ENCODE measurements at places on chromosomes 1 and 21.
A peak's percentile ranks its signal among the peaks of the same experiment; 100 is the strongest.

DNA sequence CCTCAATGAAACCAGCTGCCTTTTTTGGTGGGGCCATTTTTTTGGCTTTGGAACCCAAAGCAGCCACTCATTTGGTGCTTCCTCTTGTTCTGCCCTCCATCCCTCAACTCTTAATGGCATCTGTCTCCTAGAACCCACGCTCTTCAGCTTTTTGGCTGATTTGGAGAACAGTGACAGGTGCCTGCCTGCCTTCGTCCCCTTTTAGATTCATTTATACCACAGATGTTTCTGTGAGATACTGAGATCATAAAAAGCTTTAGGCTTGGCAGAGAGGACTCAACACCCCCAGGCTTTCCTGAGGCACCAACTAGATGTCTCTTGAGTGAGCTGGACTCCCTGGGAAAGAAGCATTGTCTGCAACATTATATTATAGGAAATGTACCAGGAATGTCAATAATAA, 20.4 kb upstream of the YTHDF2 start:
- DNase-seq = no peak

DNA sequence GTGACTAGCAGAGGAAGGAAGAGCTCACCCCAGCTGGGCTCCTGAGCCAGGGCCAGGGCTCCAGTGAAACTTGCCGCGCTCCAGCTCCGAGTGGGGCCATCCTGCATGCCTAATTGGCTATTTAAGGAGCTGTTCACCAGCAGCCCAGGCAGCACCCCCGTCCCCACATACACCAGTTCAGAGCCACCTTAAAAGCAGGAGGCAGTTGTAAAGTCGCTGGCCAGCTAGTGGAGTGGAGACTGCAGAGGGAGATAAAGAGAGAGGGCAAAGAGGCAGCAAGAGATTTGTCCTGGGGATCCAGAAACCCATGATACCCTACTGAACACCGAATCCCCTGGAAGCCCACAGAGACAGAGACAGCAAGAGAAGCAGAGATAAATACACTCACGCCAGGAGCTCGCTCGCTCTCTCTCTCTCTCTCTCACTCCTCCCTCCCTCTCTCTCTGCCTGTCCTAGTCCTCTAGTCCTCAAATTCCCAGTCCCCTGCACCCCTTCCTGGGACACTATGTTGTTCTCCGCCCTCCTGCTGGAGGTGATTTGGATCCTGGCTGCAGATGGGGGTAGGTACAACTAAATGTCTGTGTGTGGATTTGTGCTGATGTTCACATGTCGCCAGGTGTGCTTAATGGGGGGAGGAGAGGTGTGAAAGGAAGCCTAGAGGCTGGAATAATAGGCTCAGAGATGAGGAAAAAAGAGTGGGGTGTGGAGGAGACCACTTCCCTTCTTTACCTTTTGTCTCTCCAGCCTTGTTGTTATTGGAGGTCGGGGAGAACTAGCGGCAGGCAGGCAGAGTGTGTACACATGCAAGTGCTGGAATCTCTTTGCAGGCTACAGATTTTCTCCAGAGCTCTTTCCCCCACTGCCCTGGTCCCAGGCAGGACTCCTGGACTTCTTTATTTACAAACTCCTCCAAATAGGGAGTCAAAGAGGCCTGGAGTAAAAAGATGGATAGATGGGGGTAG, at the start of gene CA14:
Gene CA14 (plus strand): TSS at position 151 of the 962 bp plus-strand sequence. CDS start 355 bp downstream, at position 506.
- no peak for DNase-seq

DNA sequence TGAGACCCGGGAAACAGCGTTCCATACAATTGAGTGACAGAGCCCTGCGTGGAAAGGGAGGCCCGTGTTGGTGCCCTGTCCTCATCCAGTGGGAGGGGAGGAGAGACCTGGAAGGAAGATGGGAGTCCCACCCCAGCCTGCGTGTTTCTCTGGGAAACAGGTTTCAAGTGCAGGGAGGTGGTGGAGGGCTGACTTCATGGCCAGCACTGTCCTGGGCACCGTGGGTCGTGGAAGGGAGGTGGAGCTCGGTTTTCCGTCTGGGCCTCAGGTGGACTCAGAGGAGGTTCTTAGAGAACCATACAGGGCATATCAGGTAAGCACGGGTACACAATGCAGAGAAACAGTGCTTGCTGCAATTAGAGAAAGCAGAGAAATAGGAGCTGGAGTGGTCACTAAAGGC, 222.6 kb downstream of the CAMTA1 start:
- DNase-seq = no peak

DNA sequence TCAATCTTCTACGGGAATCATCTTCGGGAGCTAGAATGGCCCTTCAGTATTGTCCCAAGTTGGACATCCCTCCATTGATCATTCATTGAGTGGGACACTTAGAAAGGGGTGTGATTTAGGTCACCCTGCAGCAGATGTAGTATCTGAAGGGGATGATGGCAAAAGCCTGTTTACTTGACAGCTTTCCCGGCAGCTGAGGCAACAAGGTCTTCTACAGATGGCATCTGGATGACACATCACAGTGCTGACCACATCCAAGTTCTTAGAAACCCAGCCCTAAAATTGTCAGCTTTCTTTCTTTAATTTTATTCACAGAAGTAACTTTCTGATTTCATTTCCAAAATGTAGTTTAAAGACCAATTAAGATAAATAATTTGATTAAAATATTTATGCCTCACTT, 150.3 kb downstream of the AMY1C start:
- no peak for DNase-seq

DNA sequence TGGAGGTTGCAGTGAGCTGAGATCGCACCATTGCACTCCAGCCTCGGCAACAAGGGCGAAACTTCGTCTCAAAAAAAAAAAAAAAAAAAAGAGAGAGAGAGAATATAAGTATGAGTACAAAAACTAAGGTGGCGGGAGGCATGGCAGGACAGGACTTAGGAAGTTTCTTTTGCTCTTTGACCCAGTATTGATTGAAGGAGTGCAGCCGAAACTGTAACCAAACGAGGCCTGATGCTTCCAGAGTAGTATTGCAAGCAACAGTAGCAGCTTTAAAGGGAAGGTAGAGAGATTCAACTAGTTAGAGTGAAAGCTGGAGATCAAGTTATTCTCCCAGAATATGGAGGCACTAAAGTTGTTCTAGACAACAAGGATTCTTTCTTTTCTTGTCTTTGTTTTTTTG, 99.2 kb upstream of the CASZ1 start:
- no peak for DNase-seq

DNA sequence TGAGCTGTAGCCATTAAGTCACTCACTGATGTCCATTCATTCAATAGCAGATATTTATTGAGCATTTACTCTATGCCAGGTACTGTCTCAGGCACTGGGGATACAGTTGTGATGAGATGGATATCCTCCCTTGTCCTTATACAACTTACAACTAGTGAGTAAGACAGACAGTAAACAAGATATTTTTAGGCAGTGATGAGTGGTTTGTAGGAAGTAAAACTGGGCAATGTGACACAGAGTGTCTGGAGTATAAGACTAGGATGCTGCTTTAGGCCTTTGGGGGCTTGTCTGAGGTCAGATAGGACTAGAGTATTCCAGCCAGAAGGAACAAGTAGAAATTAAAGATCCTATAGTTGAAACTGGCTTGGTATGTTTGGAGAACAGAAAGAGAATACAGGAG, 41.4 kb downstream of the NOS1AP start:
- no peak for DNase-seq

DNA sequence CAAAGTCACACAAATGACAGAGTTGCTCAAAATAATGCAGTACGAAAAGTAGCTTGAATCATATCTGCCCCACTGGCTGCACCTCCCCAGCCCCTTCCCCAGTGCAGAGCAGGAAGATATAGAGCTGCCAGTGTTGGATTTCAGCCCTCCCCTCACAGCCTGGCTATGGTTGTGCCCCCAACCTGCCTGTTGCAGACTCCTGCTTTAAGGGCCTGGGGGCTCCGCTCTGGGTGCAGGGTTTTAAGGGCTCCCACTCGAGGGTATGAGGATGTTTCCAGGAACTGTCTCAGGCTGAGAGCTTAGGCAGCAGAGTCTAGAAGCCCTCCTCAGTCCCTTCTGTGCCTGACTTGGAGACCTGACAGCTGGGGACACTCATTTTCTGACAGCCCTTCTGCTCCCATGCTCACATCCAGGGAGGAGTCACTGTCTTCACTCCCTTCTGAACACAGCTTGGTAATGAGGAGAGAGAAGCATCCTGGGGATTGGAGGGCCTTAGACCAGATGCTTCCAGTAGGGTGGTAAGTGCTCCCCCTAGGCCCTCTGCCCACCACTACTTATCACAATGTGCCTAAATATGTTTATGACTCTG, 4.6 kb downstream of the S100A9 start:
- no peak for DNase-seq

DNA sequence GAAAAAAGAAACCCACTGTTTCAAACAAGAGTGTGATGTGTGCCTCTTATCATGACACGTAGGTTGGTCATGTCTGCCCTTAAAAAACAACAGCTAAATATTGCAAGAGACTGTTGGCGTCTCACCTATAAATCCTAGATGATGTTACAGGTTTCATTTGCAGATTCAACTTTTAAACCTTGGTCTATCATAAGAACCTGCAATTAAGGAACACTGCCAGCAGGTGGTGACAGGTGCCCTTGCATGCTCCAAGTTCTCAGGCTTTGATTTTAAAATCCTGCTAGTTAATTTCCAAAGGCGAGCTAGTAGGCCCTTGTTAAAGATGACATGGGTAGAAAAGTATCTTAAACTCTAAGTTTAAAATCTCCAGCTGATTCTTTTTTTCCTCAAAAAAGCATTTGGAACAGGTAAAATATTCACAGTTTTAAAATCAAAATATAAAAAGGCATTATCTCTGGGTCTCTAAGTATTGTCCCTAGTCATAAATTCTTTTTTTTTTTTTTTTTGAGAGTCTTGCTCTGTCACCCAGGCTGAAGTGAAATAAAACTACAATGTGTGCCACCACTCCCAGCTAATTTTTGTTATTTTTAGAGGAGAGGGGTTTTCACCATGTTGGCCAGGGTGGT, 39.1 kb downstream of the CLSTN1 start:
- DNase-seq = peak; percentile 66

- DNase-seq = no peak
Observed at GRCh38 chr1:160876311-160876710, 8.7 kb downstream of the ITLN1 start.

GRCh38 chr1:237041795-237042525, at the start of gene RYR2:
Gene RYR2 (plus strand): TSS chr1:237042184. CDS start chr1:237042522, 338 bp downstream.
- no peak for DNase-seq

GRCh38 chr1:198610362-198610761, 28.5 kb upstream of the PTPRC start:
- no peak for DNase-seq

GRCh38 chr1:9618909-9619679, 30.4 kb downstream of the TMEM201 start:
- DNase-seq = no peak

- DNase-seq = no peak
Observed at GRCh38 chr1:113860891-113861290, 10.6 kb downstream of the PTPN22 start.

- no peak for DNase-seq
Observed at GRCh38 chr1:91700332-91700731, 185.6 kb downstream of the TGFBR3 start.

GRCh38 chr1:83815330-83815729, 183.6 kb downstream of the TTLL7 start:
- no peak for DNase-seq

DNA sequence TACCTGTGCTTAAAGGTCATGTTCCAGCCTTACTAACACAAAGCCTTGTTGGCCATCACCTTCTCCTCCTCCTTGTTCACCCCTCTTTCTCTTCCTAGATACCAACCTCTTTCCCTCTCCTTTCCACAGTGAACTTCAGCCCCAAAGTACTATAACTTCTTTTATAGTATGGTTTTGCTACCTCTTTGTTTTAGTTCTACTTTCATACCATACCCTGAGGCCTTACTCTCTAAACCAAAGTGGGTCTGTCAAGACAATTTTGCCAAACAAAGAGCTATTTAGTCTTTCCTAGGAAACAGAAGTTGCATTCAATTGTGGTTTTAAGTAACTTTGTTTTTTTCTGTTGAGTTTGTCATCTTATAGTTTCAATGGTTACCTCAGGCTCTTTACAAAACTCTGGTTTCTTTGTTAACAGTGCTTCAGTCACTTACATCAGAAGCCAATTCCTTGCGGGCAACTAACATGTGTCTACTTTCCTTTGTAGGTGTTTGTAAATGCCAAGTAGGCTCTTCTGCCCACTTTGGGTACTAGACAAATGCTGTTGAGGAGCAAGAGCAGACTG, 623.9 kb upstream of the PKN2 start:
- DNase-seq = no peak

DNA sequence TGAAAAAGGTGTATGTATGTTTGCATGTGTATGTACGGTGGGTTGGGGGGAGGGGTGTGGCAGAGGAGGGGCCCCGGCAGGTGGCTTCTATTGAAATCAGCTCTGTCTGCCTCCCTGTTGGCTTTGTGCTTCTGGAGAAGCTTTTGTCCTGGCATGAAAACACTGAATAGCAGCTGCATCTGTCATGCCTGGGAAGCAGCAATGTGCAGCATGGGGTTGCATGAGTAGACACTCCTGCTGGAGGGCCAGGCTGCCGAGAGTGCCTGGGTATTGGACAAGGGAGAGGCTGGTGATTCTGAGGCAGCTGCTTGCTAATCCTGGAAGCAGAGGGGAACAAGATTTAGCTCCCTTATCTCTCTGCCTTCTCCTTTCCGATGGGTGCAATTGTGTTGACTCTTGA, 20.5 kb downstream of the MAPKAPK2 start:
- DNase-seq = peak; percentile 94

DNA sequence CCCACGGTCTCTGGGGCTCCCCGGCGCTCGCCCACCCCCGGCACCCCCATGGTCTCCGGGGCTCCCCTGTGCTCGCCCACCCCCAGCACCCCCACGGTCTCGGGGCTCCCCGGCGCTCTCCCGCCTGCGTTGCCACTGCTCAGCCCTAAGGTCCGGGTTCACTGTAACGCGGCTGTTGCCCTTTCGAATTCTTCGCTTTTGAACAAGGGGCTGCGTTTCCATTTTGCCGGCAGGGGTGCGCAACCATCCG, 5.2 kb upstream of the FTCD start:
- DNase-seq = no peak

DNA sequence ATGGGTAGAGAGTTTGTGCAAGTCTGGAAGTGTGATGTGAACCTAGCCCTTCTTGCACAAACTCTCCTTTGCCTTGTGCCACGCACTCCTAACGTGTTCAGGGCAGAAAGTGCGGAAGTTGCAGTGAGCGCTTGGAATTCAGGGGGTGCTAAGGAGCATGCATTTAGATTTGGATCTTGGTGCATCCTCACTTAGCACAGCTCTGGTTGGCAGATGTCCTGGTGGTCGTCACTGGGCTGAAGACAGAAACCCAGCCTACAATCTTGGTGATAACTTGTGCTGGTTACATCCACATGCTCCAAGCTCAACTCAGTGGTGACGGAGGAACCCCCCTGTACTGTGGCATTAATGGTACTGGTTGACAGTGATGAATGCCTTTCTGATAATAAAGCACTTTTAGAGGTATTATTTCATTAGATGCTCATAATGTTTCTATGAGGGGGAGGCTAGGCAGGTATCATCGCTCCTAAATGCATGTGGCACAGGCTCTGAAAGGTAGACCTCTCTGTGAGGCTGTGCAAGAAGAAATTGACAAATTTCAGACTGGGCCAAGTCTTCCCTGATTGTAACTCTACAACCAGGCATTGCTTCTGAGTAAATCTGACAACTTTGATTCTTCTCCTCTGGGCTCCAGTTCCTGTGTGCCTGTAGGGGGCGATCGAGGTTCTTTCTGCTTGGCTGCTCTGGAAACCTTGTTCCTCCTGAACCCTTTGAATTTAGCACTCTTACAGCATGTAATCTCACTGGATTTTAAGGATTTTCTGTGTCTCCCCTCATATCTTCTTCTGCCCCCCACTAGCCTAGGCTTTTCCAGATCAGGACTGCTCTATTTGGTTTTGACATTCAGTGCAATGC, 40.6 kb downstream of the MAPKAPK2 start:
- DNase-seq = peak; percentile 11

Data from COR-L47 (cell line).